ENCODE measurements at places on chromosomes 7 and 10.

- H3K27me3 ChIP-seq = peaks cover 28% of the 10 kb centered on the region
- H3K4me1 ChIP-seq = peaks cover 37% of the 10 kb centered on the region
- peak; percentile 60 for DNase-seq
- H3K4me3 ChIP-seq = peak overlapping the region; percentile 86
These were observed 5.7 kb downstream of the ATG9B start for GRCh38 chr7:151018421-151019129.

- no peak overlapping the region for H3K27ac ChIP-seq
- DNase-seq = no peak
- no peaks in the 10 kb centered on the region for H3K36me3 ChIP-seq
These were observed 24.6 kb downstream of the VSIR start for GRCh38 chr10:71748671-71749191.

GRCh38 chr10:61286686-61287085 lies 166.5 kb downstream of the TMEM26 start:
- H3K27me3 ChIP-seq = no peaks in the 10 kb centered on the region
- H3K4me3 ChIP-seq = no peak overlapping the region
- no peaks in the 10 kb centered on the region for H3K36me3 ChIP-seq
- DNase-seq = no peak
- no peaks in the 10 kb centered on the region for H3K4me1 ChIP-seq

- DNase-seq = peak; percentile 74
- no peak overlapping the region for H3K4me3 ChIP-seq
- H3K27ac ChIP-seq = no peak overlapping the region
- H3K36me3 ChIP-seq = no peaks in the 10 kb centered on the region
- no peaks in the 10 kb centered on the region for H3K27me3 ChIP-seq
- no peaks in the 10 kb centered on the region for H3K4me1 ChIP-seq
These were observed 84.8 kb upstream of the COL13A1 start for GRCh38 chr10:69716711-69717560.

DNA sequence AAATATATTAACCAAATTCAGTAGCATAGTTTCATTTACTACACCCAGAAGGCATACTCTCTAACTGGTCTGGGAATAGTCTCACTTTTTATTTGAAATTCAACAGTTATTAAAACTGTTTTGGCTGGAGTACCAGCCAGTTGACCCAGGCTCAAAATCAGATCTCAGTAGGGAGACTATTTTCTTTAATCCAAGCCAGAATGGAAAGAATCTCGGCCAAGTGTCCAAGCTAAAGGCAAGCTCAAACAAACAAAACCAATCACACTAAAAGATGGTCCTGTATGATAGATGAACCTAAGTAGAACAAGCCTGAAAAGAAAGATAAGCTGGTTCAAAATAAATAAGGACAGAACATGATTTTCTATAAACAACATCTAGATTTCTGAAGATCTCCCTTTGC lies 259.6 kb upstream of the POM121L12 start:
- no peak overlapping the region for H3K27ac ChIP-seq
- H3K36me3 ChIP-seq = no peaks in the 10 kb centered on the region
- no peak for DNase-seq
- no peaks in the 10 kb centered on the region for H3K4me1 ChIP-seq

DNA sequence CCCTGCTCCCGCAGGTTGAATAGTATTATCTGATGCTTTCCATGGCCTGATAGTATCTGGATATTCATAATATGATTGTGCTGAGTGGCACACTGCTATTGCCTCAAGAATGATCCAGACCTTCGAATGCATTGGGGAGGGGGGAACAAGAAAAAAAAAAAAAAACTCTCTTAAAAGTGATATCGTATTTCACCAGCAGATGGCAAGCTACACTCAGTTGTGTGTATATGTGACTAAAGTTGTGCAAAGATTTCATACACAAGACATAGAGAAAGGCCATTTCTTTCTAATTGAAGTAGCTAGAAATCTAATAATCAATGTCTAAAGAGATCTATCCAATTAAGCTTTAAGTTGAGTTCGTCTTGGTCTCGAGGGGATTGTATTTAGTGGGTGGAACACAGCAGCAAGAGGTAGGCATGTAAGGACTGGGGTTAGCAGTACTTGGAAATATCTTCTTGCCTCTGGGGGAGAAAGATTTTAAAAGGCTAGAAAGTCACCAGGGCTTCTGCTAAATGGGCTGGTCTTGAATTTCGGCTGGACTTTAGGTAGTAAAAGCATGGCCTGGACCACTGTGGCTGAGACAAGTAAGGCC lies 15.3 kb downstream of the SFRP4 start:
- H3K4me3 ChIP-seq = no peak overlapping the region
- H3K27me3 ChIP-seq = peaks cover 3% of the 10 kb centered on the region
- no peak overlapping the region for H3K27ac ChIP-seq
- peaks cover 6% of the 10 kb centered on the region for H3K4me1 ChIP-seq
- H3K36me3 ChIP-seq = no peaks in the 10 kb centered on the region

DNA sequence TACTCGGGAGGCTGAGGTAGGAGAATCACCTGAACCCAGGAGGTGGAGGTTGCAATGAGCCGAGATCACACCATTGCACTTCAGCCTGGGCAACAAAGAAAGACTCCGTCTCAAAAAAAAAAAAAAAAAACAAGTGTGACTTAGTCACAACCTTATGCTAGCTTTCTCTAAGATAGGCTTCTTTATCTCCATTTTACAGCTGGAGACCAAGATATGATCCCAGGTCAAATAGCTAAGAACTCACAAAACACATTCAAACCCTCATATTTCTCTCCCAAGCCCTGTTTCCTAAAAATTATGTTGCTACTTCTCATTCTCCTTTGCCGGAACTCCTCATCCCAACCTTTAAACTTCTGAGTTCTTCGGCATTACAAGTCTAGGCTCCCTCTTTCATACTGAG lies 13.0 kb upstream of the DHTKD1 start:
- H3K4me1 ChIP-seq = no peaks in the 10 kb centered on the region
- peaks cover 3% of the 10 kb centered on the region for H3K27me3 ChIP-seq
- no peak overlapping the region for H3K27ac ChIP-seq
- no peaks in the 10 kb centered on the region for H3K36me3 ChIP-seq

GRCh38 chr7:90766814-90767564 lies 170.9 kb downstream of the CDK14 start:
- peaks cover 10% of the 10 kb centered on the region for H3K4me1 ChIP-seq
- DNase-seq = peak; percentile 41
- no peak overlapping the region for H3K4me3 ChIP-seq
- H3K27me3 ChIP-seq = peaks cover 5% of the 10 kb centered on the region
- H3K36me3 ChIP-seq = peaks cover 12% of the 10 kb centered on the region

DNA sequence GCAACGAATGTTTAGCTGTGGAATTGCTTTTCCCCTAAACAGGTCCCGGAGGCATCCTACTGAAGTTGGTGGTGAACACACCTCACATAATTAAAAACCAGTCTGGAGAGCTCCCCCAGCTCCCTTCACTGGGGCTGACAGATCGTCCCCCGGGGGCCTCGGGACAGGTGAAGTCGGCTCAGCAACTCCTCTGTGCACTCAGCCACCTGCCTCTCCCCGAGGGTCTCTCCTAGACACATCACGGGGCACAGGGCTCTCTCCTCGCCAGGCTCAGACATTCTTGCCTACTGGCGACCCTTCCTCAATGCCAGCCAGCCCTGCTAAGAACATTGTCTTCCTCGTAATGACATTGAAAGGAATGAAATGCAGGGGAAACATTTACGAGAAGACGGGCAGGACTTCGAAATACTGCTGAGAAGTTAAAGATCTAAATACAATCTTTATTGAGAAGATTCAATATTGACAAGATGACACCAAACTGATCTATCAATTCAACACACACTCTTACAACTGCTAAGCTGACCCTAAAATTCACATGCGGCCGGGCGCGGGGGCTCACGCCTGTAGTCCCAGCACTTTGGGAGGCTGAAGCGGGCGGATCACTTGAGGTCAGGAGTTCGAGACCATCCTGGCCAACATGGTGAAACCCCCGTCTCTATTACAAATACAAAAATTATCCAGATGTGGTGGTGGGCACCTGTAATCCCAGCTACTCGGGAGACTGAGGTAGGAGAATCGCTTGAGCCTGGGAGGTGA lies 88.1 kb upstream of the DNAAF5 start:
- H3K27me3 ChIP-seq = no peaks in the 10 kb centered on the region
- H3K36me3 ChIP-seq = no peaks in the 10 kb centered on the region
- H3K27ac ChIP-seq = no peak overlapping the region
- no peak overlapping the region for H3K4me3 ChIP-seq
- DNase-seq = no peak
